ENCODE measurements at places on chromosomes 1 and 21.

- no peak overlapping the region for H3K27ac ChIP-seq
- no peak for DNase-seq
Observed at GRCh38 chr1:119815928-119816327, 4.7 kb upstream of the REG4 start.

DNA sequence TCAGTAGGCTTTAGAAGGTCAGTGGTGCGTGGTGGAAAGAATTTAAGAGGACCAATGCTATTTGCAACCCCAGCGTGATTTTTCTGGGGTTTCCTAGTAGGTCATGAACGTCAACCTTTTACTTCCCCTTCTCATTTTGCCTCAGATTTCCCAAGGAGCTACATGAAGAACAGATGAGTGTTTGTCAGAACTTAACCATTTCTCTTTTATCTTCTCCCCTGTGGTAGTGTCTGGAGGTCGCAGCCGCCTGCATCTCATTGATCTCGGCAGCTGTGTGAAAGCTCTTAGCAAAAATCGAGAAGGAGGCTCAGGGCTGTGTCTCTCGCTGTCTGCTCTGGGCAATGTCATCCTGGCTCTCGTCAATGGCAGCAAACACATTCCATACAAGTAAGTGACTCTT, 491.1 kb downstream of the KIF26B start:
- no peaks in the 10 kb centered on the region for H3K4me1 ChIP-seq
- H3K27ac ChIP-seq = no peak overlapping the region
- H3K36me3 ChIP-seq = peaks cover 5% of the 10 kb centered on the region
- H3K4me3 ChIP-seq = no peak overlapping the region
- no peak for DNase-seq

DNA sequence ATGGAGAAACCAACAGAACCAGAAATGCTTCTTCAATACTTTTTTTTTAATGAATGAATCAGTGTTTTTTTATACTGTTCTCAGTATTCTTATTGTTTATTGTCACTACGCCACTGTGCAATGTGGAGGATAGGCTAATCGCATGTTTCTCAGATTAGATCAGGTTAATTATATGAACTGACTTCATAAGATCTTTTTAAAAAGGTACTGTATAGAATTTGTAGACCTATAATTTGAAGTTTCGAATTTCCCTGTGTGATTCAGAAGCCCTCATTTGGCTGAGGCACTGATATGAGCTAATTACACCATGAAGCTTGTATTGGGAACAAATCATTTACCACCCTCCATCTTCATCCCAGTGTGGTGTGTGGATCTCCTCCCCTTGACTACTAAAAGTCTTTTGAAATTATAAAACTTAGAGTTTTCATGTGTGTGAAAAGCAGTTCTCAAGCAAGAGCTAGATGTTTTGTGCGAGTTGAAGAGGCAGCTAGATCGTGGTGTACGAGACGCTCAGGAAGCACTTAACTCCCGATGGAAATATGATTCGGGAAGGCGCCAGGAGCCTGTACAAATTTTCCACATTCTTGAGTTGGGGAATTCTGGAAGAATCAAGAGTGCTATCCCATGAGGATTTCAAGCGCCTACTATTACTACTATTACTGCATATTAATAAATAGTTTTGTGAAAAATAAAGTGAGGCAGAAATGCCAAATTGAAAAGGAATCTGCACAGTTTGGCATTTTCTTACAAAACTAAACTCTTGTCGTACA, 52.1 kb upstream of the KCNE2 start:
- H3K27ac ChIP-seq = no peak overlapping the region
- H3K36me3 ChIP-seq = no peaks in the 10 kb centered on the region
- no peak overlapping the region for H3K4me3 ChIP-seq

DNA sequence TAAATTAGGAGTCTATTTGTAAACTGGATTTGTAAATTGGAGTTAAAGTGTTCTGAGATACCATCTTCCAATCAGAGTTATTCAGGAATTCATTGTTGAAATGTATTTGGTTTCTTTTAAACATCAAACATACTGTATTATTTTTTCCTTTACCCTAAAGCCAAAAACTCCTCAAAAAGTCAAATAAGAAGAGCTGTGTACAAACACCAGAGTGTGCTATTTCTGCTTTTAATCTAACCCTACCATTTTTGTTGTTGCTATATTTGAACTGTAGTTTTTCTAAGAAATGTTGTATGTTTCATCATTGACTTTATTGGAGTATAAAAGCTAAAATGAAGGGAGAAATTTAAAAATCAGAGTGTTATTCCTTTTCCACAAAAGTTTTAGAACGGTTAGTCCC, 35.8 kb downstream of the SLC30A7 start:
- peaks cover 57% of the 10 kb centered on the region for H3K36me3 ChIP-seq
- H3K27ac ChIP-seq = peak overlapping the region; percentile 46
- no peak for DNase-seq
- H3K27me3 ChIP-seq = no peaks in the 10 kb centered on the region

- H3K36me3 ChIP-seq = no peaks in the 10 kb centered on the region
- no peak overlapping the region for H3K27ac ChIP-seq
- H3K4me1 ChIP-seq = no peaks in the 10 kb centered on the region
- DNase-seq = no peak
- H3K27me3 ChIP-seq = no peaks in the 10 kb centered on the region
Observed at GRCh38 chr1:70856201-70856600, 191.4 kb downstream of the PTGER3 start.
